Activated CD8-positive, alpha-beta memory T cell treated with anti-CD3 and anti-CD28 coated beads for 1 hour (primary cell): ENCODE measurements at places on chromosomes 11 and 22.

DNA sequence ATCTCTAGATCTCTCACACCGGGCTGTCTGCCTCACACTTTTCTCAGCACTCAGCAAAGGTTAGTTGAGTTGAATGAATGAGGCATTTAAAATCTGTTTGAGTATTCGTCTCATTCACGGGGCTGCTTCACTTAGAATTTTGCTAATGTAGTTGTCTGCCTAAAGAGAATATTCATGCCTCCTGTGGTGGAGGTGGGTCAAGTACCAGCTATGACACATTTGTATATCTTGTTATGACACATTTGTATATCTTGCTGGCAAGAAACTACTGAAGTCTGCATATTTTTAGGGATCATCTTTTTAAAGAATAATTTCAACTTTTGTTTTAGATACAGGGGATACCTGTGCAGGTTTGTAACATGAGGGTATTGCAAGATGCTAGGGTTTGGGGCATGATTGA lies 43.1 kb downstream of the LDLRAD3 start:
- no peak for DNase-seq

- no peak for DNase-seq
These were observed 32.2 kb upstream of the PTPRJ start for GRCh38 chr11:47948137-47948536.

DNA sequence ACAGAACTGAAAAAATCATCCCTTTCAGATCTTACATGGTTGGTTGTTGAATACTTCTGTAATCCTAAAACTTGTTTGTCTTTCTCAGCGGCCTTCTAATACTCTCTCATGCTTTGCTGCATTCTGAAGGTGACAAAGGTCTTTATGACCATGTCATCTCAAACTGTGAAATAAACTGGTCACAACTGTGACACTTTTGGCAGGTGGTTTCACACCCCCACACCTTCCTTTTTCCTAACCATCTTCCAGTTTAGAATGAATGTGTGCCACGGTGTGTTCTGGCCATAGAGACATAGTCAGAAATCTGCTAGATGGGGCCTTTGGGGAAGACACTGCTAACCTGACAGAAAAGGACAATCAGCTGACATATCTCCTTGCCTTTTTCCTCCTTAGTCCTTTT lies 14.7 kb upstream of the RFPL3 start:
- no peak for DNase-seq

DNA sequence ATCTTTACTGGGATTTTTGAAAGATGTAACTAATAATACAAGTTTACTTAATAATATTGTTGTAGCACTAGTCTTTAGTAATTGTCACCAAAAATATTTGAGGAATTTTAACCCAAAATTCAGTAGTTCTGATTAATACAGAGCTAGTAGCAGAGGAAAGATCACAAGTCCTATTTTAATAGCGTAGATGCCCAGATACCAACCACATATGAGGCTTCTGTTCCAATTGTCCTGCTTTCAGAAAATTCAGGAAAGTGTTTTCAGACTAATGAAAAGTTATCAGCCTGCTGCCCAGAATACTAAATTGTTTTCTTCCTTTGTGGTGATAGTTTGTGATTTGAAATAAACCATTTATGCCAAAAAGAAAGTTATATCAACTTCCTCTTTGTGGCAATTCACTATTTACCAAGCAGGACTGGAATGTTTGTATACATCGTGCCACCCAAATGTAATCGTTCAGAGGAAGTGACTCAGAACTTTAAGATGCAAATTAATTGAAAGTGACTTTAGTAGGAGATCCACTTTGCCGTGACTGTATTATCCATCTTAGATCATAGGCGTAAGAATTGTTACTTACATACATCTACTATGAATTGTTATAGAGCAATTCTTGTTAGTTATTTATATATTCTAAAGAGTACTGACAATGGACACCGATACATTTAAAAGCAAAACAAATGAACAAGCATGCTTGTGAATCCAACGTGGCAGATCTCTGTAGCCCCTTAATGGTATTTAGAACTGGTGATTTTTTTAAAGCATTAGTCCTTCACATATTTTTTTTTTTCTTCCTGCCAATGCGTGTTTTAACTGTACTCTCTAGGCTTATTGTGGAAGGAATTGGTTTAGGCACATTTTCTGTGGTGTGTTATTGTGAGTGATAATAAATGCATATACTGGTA lies 231.0 kb downstream of the DDX10 start:
- no peak for DNase-seq

GRCh38 chr11:21602699-21603098 lies 590.2 kb upstream of the ANO5 start:
- no peak for DNase-seq

- DNase-seq: no peak
These were observed 24.7 kb downstream of the NCF4 start for GRCh38 chr22:36885474-36885873.

DNA sequence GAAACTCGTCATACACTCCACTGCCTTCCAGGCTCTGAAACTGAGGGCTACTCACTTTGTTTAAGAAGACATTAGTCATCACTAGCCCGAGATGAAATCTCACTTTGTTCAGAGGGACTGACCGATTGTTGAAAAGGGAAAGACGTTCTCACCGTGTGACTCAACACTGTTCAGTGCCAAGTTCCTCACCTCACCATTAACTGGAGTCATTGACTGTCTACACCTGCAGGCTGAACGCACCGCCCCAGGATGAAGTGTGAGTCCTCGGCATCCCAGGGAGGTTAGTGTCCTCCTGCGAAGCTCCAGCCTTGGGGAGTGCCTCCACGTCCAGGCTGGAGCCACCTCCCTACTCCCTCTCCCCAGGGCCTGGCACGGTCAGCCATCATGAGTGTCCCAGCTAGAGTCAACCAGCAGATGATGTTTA lies 30.4 kb downstream of the FADD start:
- no peak for DNase-seq

DNA sequence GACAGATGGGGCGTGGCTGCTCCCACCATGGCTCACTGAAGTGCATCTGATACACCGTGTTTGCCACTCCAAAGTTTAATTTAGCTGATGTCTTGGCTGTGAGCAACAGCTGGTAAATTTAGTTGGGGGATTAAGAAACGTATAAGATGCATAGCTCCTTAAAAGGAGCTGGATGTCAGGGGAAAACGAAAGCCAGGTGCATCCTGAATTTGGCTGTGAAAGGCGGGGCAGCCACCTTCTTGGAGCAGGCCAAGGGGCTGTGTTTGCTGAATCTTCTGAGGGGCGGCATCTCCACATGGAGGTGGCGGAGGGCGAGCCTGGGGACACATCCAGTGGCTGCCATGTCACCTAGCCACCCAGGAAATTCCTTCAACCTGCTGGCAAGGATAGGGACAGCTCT lies 20.7 kb upstream of the NCF4 start:
- no peak for DNase-seq

- no peak for DNase-seq
These were observed 12.1 kb upstream of the XBP1 start for GRCh38 chr22:28812516-28812915.

DNA sequence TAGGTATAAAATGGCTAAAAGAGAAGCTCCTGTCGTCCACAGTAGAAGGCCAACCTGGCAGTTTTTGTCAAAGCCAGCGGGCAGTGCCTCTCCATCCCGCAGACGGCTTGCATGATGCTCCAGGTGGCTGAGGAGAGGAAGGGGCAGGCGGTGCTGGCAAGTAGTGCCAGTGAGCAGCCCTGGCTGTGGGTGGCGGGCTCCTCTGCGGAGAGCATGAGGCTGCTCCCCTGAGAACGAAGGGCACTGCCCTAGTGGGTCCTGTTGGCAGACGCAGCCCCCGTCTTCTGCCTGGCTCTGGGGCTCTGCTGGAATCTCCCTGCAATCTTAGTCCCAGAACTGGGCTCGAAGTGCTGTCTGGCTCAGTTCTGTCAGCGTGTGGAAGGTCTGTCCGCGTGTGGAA lies 50.9 kb downstream of the SBF1 start:
- DNase-seq: no peak

GRCh38 chr22:28958611-28959010 lies 75.2 kb downstream of the ZNRF3 start:
- no peak for DNase-seq

DNA sequence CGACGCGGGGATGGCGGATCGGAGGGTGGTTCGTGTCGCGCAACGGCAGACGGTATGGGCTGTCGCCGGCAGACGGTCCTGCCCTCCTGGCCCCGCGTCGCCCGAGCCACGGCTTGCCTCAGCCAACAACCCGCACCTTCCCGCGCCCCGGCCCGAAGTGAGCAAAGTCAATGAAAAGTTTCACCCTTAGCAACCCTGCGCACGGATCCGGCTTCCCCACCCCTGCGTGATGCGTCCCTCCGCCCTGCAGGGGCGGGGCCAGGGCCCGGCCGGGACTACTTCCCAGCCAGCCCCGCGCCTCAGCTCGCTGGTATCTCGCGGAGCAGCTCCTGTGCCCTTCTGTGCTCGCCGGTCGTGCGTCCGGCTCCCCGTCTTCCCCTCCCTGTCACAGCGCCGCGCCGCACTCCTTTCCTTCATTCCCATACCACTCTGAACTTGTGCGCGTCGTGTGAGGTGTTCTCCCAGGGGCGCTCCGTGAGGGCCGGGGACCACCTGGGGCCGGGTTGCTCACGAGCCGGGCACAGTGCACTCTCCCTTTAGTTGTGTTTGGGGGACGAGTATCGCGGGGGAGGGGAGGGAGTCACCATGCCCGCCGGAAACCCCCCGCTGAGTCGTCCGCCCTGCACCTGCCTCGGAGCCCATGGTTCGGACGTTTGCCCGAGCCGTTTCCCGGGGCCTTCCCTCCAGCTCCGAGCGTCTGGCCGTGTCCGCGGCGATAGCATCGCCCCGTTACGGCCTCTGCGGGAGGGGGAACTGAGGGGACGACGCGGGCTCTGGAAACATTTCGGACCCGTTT lies at the start of gene TOB2:
Gene TOB2, minus strand, starts transcription at position 163 of the 796 bp plus-strand sequence. CDS start 9,456 bp downstream, outside the sequence.
- peak; percentile 82 for DNase-seq

DNA sequence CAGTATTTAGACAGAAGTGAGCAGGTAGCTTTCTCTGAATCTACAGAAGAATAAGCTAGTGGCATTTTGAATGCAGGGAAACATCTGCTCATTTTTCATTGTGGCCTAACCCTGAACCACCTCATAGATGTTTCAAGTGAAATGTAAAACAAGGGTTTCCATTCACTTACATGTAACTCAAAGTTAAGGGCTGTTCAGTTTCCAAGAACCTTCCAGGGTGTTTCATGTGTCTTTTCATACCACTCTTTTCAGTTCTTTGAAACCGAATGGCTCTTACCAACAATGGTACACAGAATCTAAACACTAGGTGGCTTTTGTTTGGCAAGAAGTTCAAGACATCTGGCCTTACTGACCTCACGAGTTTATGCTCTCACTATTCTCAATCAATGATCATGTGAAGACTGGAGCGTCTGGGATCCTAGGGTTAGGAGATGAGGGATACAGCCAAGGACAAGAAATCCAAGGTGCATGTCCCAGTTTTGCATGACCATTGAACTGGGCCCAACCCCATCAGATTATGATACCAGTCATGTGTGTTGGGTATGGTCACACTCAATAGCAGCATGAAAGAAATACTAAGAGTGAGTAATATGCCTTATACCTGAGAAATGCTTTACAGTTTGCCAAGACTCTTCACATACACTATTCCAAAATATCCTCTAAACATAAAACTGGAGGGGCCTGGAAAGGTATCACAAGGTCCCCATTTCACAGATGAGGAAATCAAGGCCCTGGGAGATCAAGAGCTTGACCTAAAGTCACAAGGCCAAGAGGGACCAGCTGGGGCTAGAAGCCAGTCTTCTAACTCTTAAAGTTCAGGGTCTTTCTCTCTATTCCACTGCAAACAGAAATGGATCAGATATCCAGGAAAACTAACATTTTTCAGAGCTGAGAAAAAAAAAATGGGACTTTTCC lies 92.7 kb downstream of the ETS1 start:
- no peak for DNase-seq

- no peak for DNase-seq
These were observed 29.6 kb upstream of the L3MBTL2 start for GRCh38 chr22:41175546-41175945.

GRCh38 chr11:19742588-19743292 lies 30.1 kb downstream of the NAV2 start:
- peak; percentile 25 for DNase-seq

DNA sequence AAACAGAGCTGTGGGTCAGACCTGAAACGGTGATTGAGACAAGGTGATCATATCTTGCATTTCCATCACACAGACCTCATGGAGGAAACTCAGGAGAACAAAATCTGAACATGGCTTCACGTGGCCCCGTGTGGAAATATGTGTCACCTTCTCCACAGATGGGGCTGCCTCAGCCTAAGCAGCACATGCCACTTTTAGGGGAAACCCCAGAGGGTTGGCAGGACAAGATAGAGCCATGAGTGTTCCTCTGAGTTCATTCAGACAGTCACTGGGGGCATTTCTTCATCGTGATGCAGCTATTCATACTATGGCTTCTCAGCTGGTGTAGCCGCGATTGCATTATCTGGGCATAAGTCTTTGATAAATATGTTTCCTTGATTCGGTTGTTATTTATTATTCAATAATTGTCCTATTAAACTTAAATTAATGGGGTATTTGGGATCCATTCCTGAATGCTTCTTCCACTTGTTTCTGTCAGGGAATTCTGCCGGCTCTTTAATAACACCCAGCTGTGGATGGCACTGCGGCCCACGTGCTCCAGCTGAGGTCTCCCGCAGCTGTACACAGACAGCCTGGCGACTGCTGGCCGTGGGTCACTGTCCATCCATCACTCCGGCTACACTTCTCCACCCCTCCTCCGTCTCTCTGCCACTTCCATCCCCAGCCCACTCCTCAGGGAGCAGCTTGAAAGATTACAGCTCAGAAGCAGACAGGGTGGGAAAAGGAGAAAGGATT lies 485.1 kb downstream of the OPCML start:
- no peak for DNase-seq

DNA sequence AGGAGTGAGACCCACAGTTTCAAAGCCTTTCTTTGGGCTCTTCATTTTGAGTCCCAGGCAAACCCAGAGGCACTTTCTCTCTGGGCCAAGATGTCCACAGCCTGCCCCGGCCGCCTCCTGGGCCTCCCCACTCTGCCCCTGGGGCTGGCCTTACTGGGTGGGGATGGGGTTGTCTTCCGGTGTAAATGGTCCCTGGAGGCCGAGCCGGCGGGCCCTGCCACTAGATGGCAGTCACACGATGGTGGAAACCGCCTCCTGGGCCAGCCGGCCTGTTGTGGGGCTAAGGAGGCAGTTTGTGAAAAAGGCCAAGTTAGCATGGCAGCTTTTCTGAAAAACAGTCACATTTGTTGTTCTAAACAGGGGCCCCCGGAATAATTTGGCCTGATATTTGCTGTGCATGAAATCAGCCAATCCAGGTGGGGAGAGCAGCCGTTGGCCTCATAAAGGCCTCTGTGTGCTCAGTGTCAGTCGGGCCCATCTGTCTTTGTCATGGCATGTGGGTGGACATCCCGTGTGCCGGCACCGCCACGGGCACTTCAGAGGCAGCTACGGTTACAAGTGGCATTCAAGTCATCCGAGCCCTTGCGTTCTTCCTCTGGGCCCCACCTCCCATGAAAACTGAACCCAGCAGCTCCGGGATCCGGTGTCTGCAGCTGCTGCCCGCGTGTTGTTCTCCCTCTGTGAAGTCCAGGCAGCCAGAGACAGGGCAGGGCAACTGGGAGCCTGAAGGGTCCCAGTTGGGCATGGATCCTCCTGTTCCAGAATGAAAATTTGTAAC lies 6.5 kb downstream of the MRPL23 start:
- no peak for DNase-seq

- DNase-seq: no peak
These were observed 254.3 kb upstream of the SESN3 start for GRCh38 chr11:95485115-95485900.

- no peak for DNase-seq
These were observed 75.1 kb upstream of the CADM1 start for GRCh38 chr11:115579181-115579825.

GRCh38 chr11:2691991-2692875 lies 7.6 kb downstream of the KCNQ1OT1 start:
- no peak for DNase-seq

- no peak for DNase-seq
These were observed 8.1 kb upstream of the SLC22A12 start for GRCh38 chr11:64582885-64583284.

- DNase-seq: no peak
These were observed 1.7 kb downstream of the UVRAG start for GRCh38 chr11:75816561-75817239.
